Mesendoderm (in vitro differentiated cells): ENCODE measurements at places on chromosomes 7 and 10.

DNA sequence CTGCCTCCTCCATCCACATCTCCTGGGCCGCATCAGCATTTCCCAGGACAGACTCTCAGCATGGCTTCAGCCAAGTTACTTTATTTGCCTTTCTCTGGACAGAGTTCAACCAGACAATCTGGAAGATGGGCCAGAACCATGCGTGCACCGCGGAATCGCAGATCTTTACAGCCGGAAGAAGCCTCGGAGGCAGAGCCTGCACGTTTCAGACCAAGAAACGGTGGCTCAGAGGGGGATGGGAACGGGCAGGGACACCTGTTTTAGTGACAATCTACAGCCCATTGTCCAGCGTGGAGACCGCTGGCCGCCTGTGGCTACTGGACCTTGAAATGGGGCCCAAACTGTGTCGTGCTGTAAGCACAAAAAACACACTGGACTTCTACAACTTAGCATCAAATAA, 3.5 kb downstream of the VIPR2 start:
- no peak for DNase-seq
- H3K27ac ChIP-seq: no peak overlapping the region
- H3K4me1 ChIP-seq: peaks cover 4% of the 10 kb centered on the region
- H3K36me3 ChIP-seq: no peaks in the 10 kb centered on the region

DNA sequence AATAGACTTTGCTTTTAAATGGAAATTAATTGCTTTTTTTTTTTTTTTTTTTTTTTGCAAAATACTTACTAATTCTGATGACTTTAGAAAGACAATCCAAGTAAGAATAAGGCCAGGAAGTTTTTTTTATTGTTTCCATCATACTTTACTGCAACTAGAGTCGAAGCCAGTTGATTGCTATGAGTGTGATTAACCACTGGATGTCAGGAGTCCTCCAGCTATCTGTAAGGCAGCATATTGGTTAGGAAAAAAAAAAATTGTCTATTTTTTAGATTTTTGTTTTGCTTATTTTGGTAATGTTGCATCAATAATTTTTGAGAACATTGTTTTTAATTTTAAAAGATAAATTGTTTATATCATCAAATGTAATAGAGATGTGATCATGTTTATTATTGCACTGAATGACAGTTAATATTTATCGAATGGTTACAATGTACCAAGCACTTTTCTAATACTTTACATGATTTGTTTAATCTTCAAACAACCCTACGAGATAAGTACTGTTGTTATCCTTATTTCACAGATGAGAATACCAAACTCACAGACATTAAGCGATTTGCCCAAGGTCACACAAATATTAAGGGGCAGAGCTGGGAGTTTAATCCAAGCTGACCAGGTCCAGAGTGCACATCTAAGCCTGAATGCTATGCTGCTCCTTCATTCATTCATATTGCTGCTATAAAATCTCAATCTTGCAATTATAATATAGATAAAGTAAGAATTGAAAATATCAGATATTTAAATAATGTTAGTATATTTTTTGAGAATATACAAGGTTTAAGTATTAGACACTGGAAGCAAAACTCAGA, 19.9 kb upstream of the LMOD2 start:
- H3K4me3 ChIP-seq: no peak overlapping the region
- no peaks in the 10 kb centered on the region for H3K36me3 ChIP-seq
- H3K4me1 ChIP-seq: peaks cover 2% of the 10 kb centered on the region
- H3K27ac ChIP-seq: no peak overlapping the region
- H3K27me3 ChIP-seq: no peaks in the 10 kb centered on the region
- DNase-seq: peak; percentile 45

GRCh38 chr10:21406595-21407193, 118.8 kb downstream of the SKIDA1 start:
- H3K27me3 ChIP-seq: no peaks in the 10 kb centered on the region
- H3K4me3 ChIP-seq: no peak overlapping the region

- no peak for DNase-seq
- no peak overlapping the region for H3K4me3 ChIP-seq
- no peaks in the 10 kb centered on the region for H3K36me3 ChIP-seq
- no peak overlapping the region for H3K27ac ChIP-seq
Observed at GRCh38 chr10:23147035-23147434, 45.1 kb upstream of the PTF1A start.

GRCh38 chr10:87658858-87659555, 671 bp upstream of the PAPSS2 start:
- no peaks in the 10 kb centered on the region for H3K27me3 ChIP-seq
- H3K27ac ChIP-seq: no peak overlapping the region
- DNase-seq: peak; percentile 92

- H3K4me1 ChIP-seq: peaks cover 6% of the 10 kb centered on the region
- DNase-seq: peak; percentile 95
- no peaks in the 10 kb centered on the region for H3K36me3 ChIP-seq
- H3K27ac ChIP-seq: peak overlapping the region; percentile 93
- no peaks in the 10 kb centered on the region for H3K27me3 ChIP-seq
Observed at GRCh38 chr7:25244254-25245033, 16.2 kb upstream of the NPVF start.

GRCh38 chr7:2258661-2259365, 16.8 kb downstream of the NUDT1 start:
- H3K36me3 ChIP-seq: no peaks in the 10 kb centered on the region
- no peaks in the 10 kb centered on the region for H3K27me3 ChIP-seq
- H3K27ac ChIP-seq: no peak overlapping the region
- DNase-seq: no peak
- no peaks in the 10 kb centered on the region for H3K4me1 ChIP-seq
